Activated naive CD8-positive, alpha-beta T cell treated with anti-CD3 and anti-CD28 coated beads, Interleukin-2, amount 50 U/mL, for 16 hours (primary cell): ENCODE measurements at places on chromosomes 1 and 21.

- no peak for DNase-seq
These were observed 49.0 kb downstream of the LTN1 start for GRCh38 chr21:28943631-28944030.

DNA sequence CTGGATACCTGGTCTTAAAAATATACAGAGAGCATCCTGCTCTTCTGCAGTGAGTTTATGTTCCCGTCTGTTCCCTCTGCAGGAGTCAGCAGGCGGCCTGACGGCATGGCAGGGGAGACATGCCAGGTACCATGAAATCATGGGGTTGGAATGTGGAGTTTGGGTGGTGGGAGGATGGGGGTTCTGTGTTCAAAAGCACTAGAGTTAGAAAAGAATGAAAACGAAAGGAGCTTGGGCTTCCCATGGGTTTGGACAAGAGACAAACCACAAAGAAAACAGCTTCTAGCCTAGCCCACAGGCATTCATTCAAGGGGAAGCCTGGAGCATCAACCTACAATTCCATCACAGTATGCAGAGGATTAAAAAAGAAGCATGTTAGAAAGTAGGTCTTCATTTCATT lies 59.9 kb downstream of the WARS2 start:
- DNase-seq, result no peak

DNA sequence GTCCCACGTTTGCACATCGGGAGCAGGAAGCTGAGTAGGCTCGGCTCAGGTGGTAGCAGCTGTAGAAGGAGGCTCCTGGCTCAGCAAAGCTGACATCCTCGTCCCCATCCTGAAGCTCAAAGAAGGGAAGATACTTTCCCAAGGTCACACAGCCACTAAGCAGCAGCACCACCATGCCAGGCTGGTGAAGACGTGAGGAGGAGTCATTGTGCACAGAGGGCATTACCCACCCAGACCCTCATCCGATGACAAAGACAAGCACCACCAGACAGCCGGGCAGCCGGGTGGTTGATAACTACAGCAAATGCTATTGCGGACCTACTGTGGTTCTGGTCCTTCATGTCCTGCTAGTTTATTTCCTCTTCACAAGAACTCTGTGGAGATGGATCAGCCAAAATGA lies 186.9 kb downstream of the MATN1 start:
- DNase-seq, result no peak

DNA sequence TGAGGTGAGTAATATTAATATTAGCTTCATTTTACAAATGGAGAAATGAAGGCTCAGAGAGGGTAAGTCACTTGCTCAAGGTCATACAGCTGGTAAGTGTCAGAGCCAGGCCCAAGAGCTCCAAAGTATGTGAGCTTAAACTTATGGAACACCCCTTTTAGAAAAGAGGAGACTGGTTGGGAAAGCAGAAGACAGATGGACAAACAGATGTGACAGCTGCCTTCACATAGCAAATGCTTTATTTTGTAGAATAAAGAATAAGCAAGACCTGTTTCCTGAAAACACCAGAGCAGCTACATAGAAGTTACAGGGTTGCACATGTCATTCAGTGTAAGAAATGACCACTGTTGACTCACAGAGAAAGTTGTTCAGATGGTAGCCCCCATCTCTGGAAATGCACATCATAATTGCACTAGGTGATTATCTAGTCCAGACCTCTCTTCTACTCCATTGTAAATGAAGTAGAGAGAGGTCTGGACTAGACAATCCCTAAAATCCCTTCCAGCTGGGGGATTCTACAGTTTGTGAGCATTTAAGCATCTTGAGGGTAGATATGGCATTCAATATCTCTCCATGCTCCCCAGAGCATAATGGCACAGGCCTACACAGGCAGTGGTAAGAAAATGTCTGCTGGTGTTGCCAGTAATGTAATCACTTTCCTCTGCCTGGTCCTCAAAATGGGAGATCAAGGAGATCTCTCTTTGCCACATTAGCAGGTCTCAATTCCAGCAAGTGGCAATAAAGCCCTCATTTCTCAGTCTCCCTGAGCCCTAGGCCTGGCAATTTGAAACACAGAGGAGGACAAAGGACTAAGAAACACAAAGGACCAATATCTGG lies 188.2 kb upstream of the FGGY start:
- DNase-seq, result no peak

DNA sequence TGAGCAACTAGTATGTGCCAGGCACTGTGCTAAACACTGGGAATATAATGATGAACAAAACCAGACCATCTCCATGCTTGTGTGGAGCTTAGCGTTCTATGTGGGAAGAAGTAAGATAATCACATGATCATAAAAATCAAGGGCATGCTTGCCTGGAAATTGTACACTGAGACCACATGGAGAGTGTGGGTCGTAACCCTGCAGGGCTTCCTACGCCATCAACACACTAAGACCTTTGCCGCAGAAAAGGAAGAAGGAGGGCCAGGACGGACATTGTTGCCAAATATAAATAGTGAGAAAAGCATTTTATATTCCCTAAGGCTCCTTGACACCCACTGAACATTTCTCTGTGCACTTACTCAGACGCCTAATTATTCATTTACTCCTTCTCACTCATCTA lies 388.1 kb upstream of the VAMP3 start:
- no peak for DNase-seq

DNA sequence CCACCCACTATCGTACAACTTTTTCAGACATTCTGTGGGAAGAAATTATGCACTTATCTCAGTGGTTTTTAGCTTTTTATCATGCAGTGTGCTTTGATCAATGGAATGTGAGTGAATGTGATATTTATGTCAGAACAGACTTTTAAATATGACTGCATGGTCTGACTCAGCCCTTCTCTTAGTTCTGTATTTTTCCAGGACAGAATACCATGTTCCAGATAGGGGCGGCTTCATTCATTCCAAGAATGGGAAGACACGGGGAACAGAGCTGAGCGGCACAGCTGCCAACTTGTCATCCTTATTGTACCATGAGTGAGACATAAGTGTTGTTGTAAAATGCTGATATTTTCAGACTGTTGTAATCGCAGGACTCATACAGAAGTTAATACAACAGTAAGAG lies 214.6 kb upstream of the NCAM2 start:
- no peak for DNase-seq

- DNase-seq, result peak; percentile 27
These were observed 113.0 kb upstream of the SLC25A33 start for GRCh38 chr1:9426291-9426711.

- no peak for DNase-seq
These were observed 132.1 kb downstream of the RHOU start for GRCh38 chr1:228867108-228867950.

- DNase-seq, result no peak
These were observed 8.1 kb downstream of the COL8A2 start for GRCh38 chr1:36116901-36117300.

DNA sequence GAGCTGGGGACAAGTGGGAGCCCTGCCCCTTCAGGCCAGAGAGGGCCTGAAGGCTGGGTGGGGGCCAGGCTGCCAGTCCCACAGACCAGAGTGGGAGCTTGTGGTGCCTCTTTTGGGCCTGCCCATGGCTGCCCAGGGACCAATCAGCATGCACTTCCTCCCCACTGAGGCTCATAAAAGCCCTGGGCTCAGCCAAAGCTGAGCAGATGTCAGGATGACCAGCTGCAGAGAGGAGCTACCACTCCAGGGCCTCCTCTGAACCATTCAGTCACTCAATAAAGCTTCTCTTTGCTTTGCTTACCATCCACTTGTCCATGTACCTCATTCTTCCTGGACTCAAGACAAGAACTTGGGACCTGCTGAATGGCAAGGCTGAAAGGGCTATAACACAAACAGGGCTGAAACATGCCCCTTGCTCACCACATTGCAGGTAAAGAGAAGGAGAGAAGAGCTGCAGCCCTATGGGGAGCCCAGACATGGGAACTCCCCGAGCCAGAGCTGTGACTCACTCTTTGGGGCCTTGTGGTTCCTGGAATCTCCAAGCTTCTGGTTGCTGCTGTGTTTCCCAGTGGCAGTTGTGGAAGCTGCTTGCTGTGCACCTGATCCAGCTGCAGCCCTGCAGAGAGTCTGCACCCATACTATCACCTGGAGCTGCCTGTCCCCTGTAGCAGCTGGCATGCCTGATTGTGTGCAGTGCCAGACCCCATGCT lies 82.0 kb downstream of the OLFML3 start:
- no peak for DNase-seq

- DNase-seq, result no peak
These were observed 20.2 kb upstream of the MTR start for GRCh38 chr1:236774926-236775325.

- DNase-seq, result no peak
These were observed 77.0 kb downstream of the MORN1 start for GRCh38 chr1:2314273-2314802.

GRCh38 chr1:68287241-68287640 lies 54.9 kb upstream of the WLS start:
- no peak for DNase-seq

- no peak for DNase-seq
These were observed 32.1 kb upstream of the PAXBP1 start for GRCh38 chr21:32803651-32804050.

DNA sequence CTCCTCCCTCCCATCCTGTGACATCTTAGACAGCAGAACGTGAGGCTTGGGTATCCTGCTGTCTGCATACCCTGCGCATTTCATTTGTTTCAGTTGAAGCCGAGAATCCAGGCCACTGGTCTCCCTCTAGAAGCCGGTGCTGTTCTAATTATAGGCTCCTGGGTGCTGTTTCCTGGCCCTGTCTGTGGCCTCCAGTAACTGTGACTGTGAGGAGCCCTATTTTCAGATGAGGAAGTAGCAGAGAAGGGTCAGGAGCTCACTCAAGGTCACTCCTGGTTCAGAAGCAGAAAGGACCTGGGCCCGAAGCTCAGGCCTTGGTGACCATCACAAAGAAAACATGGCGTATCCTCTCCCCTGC lies 24.0 kb downstream of the COQ8A start:
- no peak for DNase-seq

DNA sequence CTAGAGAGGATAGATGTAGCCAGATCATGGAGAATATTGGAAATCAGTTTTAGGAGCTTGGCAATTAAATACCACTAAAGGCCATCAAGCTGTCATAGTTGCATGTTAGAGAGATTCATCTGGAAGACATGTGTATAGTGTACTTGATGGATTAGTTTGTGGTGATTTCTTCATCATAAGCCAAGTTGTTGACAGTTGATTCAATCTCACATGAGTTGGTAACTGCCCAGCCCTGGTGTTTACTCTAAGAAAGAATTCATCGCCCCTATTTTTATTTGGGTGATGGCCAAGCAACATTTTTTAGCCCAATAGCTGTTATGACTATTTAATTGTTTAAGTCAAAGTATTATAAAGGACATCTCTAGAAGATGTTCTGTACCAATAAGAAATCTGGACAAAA lies 737.6 kb downstream of the PLA2G4A start:
- DNase-seq, result no peak

GRCh38 chr1:102790997-102791396 lies 317.3 kb downstream of the COL11A1 start:
- no peak for DNase-seq

DNA sequence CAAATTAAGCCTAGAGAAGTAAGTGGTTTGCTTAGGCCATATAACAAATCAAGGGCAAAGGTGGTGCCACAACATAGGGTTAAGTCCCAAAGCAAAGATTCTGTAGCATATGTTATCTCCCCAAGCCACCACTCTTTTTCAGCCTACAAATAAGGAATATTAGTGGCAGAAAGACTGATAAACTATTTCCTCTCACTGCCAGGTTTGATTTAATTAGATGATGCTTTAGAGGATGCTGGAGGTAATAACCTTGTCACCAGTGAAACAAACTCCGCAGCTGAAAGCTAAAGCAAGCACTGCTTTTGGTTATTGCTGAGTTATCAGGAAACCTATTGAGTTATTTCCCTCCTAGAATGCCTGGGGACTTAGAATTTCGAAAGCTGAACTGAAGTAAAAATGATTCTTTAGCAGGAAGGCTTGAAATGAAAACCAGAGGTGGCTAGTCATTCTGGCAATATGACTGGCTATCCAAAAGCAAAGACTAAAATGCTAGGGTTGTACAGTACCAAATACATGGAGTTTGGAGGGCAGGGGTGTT lies 145.2 kb downstream of the SYT2 start:
- DNase-seq, result no peak

- no peak for DNase-seq
These were observed 184.8 kb upstream of the KIAA0040 start for GRCh38 chr1:175377394-175377793.

DNA sequence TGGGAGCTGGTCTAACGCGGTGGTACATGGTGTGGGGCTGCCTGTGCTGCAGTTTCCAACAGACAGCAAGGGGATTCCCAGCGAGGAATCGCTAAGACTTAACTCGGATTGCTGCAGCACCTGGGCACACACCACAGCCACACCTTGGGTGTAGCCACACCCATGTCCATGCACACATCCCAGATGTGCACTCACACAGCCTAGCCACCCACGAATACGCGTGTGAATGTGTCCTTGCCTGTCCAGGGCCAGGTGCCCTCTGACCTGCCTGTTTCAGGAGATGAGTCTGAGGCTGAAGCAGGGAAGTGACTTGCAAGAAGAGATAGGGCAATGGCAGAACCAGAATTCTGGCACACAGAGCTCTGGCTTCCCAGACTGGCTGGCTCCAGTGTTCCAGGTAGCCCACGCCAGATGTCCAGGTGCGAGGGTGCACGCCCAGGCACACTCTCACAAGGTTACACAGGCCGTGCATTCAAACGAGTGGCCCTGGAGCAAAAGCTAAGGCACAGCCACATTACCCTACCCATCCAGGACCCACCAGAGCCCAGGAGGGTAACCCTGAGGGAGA lies 272.7 kb downstream of the TRABD2B start:
- no peak for DNase-seq

GRCh38 chr1:155073377-155074242 lies 5.0 kb upstream of the EFNA3 start:
- no peak for DNase-seq

DNA sequence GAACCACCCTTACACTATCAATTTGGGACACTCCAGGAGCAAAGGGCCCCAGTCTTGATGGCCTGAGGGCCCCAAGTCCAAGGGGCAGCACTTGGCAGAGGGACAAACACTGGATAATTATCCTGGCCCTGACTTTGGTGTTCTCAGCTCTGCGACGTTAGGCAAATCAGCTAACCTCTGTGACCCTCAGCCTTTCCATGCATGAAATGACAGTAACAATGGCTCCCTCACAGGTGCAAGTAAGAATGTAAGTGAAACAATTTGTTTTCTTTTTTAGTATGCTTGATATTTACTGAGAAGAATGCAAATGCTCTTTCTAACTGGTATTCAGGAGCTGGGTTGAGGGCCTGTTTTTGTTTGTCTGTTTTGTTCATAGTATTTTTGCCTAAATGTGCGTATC lies 61.6 kb upstream of the PRDX6 start:
- no peak for DNase-seq

GRCh38 chr1:91885213-91885715 lies 687 bp downstream of the TGFBR3 start:
- no peak for DNase-seq

DNA sequence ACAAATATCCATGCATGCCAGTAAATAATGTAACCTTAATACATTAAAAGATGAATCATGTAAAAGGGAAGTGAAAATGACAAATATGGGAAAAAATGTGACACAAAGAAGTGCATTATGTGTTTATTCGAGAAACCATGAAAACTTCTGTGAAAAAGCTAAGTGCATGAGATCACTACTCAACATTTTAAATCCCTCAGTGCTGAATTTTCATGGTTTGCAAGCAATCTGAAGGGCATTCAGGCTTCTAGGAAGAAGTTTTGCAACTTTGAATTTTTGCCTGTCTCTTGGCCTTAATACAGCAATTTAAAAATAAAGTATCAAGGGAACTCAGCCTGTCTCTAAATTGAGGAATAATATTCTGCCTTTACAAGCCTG lies 78.2 kb downstream of the MAP3K7CL start:
- no peak for DNase-seq
